Stimulated activated CD8-positive, alpha-beta memory T cell treated with anti-CD3 and anti-CD28 coated beads, Interleukin-12 subunit alpha, Interleukin-12 subunit beta, amount 100 ng/mL, for 4 hours (primary cell): ENCODE measurements at places on chromosomes 11 and 22.

- no peak for DNase-seq
Measured at GRCh38 chr11:72682858-72683243, 8.6 kb upstream of the PDE2A start.

- no peak for DNase-seq
Measured at GRCh38 chr22:36162127-36163034, 1.8 kb upstream of the APOL3 start.

- DNase-seq = no peak
Measured at GRCh38 chr11:106959800-106960199, 58.5 kb downstream of the GUCY1A2 start.

DNA sequence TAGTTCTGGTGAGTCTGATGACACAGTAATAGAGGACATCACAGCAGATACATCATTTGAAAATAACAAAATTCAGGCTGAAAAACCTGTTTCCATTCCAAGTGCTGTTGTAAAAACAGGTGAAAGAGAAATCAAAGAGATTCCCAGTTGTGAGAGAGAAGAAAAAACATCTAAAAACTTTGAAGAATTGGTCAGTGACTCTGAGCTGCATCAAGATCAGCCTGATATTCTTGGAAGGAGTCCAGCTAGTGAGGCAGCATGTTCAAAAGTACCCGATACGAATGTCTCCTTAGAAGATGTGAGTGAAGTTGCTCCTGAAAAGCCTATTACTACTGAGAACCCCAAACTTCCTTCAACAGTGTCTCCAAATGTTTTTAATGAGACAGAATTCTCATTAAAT is 38.7 kb downstream of the RTN3 start:
- DNase-seq = no peak

- no peak for DNase-seq
Measured at GRCh38 chr22:20396639-20397038, 2.7 kb downstream of the ZNF74 start.

DNA sequence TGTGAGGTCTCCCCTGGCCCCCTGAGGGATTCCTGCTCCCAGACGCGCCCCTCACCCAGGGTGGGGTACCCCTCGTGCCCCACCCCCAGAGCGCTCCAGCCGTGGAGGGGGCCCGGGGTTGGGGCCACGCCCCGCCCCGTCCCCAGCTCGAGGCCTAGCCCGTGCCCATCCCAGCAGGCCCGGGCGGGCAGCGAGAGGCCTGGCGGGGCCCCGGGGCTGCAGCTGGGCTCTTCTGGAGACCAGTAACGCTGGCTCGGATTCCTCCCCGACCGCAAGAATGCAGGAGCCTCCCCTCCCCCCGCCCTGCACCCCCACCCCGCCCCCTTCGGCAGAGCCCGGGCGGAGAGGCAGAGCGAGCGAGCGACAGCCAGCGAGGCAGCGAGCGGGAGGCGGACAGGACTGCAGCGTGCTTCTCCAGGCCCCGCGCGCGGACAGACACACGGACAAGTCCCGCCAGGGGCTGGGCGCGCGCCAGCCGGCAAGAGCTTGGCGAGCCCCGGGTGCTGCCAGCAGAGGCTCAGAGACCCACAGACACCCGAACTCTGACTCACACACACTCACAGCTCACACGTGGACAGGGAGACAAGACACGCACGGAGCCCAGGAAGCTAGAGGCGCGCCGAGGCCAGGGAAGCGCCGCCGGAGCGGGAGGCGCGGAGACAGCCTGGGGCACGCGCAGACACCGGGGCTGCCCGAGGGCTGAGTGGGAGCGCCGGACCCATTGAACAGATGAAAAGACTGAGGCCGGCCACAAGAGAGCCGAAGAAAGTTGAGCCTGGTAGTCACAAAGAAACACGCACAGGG is 15.2 kb downstream of the BCL9L start:
- DNase-seq = no peak

DNA sequence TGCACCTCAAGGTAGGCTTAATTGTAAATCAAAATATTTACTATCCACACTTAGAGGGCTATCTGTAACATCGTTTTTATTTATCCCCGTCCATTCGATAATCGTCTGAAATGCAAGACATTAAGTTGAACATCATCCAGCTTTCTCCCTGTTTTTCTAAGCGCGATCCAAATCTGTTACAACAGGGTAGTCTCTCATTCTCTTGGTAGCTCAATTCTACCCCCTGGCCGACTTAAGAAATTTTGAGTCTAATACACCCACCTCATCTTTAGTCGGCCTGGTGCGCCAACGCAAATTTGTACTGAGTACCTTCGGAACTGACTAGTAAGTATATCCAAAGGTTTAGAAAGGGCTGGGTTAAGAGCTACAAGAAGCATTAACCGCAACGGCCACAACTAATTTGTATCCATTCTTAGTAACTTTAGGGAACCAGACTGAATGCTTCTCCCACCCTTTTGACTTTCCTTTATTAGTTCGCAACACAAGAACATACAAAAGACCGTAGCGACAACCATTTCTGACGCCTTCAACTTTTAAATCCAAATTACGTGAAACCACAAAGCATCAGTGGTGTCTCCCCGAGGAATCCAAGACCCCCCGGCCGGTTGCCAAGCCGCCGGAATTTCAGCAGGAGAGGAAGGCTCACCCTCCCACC is 1.0 kb upstream of the ZNF143 start:
- peak; percentile 11 for DNase-seq

GRCh38 chr11:111637885-111638284 is 35.6 kb downstream of the SIK2 start:
- DNase-seq = no peak

GRCh38 chr22:39931251-39931650 is 28.9 kb upstream of the TMA7B start:
- DNase-seq = no peak

DNA sequence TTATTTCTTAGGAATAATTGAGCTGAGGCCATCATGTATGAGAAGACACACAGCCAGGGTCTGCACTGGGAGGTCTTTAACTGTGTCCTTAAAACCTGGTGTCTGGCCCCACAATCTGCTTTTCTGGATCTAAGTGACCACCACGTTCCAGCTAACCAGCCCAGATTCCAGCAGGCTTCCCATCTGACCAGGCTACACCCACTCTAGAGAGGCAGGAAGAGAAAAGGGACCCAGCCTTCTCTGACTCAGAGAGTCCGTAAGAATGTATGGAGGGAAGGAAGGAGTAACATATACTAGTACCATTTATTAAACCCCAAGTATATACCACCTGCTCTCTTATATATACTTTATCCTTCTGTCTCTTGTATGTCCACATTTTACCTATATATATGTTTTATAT is 80.1 kb downstream of the LDLRAD3 start:
- no peak for DNase-seq

GRCh38 chr11:35584321-35584720 is 33.9 kb upstream of the FJX1 start:
- DNase-seq = no peak

DNA sequence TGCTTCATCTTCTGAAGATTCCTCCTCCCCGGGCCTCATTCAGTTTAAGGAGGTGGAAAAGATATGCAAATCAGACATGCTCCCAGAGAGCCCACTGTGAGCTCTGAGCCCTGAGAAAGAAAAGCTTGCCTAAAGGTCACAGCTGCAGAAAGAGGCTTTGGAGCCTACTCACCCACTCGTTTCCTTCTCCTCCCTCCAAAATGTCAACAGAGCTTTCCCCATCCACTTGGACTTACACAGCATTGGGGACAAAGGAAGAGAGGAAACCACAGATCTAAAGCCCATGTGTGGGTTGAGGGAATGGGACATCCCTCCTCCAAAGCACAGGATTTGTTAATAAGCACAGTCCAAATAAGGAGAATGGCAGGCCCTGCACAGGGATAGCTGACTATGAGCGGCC is 158.4 kb downstream of the ETS1 start:
- no peak for DNase-seq

GRCh38 chr22:43031617-43032016 is 16.7 kb upstream of the PACSIN2 start:
- no peak for DNase-seq

DNA sequence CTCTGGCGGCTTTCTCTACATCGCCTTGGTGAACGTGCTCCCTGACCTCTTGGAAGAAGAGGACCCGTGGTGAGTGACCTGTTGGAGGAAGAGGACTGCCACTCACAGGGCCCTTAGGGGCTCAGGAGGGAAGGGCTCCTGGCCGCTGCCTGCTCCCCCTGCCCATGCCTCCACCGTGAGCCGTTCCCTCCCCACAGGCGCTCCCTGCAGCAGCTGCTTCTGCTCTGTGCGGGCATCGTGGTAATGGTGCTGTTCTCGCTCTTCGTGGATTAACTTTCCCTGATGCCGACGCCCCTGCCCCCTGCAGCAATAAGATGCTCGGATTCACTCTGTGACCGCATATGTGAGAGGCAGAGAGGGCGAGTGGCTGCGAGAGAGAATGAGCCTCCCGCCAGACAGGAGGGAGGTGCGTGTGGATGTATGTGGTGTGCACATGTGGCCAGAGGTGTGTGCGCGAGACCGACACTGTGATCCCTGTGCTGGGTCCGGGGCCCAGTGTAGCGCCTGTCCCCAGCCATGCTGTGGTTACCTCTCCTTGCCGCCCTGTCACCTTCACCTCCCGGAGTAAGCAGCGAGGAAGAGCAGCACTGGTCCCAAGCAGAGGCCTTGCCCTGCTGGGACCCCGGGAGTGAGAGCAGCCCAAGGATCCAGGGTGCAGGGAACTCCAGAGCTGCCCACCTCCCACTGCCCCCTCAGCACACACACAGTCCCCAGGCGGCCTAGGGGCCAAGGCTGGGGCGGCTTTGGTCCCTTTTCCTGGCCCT is 6.9 kb downstream of the SLC39A13 start:
- no peak for DNase-seq

DNA sequence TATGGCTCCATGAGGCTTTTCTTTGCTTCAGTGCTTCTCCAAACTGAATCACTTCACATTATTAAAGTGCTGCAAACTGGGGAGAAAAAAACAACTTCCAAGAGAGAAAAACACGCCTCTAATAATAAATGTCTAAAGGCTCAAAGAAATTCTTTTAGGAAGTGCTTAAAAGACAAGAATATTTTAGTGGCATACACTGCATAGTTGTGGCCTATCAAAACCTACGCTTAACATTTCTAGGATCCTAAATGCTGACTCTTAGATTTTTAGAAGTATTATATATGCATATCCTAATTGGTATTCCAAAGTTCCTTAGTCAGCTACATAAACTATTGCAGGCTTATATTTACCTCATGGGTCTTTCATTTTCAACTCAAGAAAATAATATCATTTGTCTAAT is 879.0 kb upstream of the CCDC90B start:
- no peak for DNase-seq

- DNase-seq = no peak
Measured at GRCh38 chr11:13102865-13103539, 93.9 kb downstream of the RASSF10 start.

DNA sequence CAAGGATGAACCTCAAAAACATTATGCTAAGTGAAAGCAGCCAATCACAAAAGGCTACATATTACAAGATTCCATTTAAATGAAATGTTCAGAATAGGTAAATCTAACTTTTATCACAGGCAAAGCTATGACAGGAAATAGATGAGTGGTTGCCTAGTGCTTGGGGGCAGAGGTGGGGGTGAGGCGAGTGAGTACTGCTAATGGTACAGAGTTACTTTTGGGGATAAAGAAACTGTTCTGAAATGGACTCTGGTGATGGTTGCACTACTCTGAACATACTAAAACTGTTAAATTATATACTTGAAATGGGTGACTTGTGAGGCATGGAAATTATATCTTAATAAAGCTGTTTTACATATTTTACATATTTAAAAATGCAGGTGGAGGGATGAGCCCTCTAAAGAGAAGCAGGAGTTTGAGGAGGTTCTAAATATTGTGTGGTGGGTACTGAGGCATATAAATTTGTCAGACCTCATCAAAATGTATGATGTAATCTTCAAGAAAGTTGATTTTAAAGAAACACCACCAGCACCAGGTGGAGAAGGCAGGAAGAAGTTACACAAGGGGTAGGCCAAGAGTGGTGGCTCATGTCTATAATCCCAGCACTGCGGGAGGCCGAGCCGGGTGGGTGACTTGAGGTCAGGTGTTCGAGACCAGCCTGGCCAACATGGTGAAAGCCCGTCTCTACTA is 3.6 kb downstream of the SLC43A1 start:
- no peak for DNase-seq

DNA sequence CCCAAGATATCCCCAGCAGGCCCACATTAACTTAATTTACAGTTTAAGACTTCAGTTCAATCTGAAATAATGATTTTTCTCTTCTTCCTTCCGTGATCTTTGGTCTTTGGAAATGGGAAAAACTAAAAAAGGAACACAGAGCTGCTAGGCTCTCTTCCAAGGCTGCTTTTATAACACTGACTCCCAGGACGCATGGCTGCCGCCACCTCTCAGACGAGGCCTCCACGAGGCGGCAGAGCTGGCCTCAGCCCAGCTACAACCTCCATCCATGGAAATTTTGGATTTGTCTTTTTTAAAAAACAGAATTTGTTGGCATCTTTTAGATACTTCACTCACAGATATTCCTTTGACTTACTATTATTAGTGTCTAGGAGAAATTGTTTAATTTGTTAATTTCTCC is 385.5 kb upstream of the SYN3 start:
- DNase-seq = no peak

DNA sequence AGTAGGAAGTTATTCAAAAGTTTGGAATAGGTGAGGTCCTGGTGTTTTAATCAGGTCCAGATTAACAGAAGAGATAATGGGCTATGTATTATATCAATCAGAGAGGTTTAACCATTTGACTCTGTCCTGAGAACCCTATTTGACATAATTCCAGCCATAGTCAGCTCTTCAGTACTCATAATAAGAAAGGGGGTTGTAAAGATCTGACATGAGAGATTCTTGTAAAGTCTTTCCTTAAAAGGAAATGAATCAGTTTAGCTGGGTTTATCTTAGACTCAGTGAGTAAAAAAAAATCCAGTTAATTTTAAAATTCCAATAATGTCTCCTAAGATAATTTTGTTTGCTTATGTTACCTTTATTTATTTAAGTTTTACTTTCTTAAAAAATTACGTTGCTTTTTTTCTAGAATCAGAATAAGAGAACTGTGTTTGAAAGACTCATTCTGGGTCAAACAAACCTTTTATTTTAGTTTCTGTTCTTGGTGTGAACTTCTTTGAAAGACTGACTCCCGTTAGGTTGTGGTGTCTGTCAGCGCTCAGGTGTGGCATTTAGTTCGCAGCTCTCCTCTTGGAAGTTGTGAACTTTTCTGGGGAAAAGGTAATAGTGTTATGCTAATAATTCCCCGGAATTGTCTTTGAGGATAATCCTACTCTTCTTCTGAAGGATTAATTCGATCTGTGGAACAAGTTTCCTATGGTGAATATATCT is 20.5 kb downstream of the NUCB2 start:
- no peak for DNase-seq

- DNase-seq = no peak
Measured at GRCh38 chr11:80603472-80603871, 1162.6 kb upstream of the TENM4 start.

- DNase-seq = no peak
Measured at GRCh38 chr22:49362211-49362839, 465.3 kb downstream of the BRD1 start.

GRCh38 chr11:30666817-30667216 is 80.7 kb upstream of the MPPED2 start:
- DNase-seq = no peak
